ENCODE measurements at places on chromosomes 4 and X.

DNA sequence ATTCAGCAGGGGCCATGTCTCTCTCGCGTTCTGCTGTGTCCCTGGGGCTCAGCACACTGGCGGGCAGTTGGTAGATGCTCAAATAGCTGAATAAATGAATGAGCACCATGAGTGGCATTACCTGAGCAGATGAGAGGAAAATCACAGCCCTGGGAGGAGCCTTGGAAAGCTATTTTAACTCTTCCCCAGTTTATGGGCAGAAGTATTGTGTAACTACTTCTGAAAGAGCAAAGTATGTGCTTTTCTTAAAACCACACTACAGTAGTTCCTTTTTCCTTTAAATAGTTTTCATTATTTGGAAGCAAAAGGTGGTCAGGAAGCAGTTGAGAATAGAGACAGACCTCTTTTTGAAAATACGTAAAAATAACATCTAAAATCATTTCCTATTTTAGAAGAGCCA, 3.0 kb upstream of the PLAC1 start:
- DNase-seq: no peak

DNA sequence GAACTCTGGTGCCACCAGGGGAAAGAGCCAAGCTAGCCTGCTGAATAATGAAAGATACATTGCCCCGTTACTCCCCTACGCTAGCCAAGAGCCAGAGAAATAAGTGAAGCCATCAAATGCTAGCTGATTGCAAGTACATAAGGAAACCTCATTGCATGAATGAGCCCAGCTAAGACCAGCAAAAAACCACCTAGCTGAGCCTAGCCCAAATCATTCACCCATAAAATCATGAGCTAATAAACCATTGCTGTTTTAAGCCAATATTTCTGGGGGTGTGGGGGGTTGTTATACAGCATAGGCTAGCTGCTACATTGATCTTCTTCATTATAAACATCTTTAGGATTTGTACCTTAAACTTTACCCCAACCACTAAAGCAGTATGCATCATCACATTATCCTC, 15.4 kb upstream of the EDNRA start:
- DNase-seq: no peak

- no peak for DNase-seq
Observed at GRCh38 chr4:99705891-99706290, 48.3 kb upstream of the C4orf54 start.

GRCh38 chr4:24256066-24256465, 328.3 kb downstream of the DHX15 start:
- DNase-seq: no peak

DNA sequence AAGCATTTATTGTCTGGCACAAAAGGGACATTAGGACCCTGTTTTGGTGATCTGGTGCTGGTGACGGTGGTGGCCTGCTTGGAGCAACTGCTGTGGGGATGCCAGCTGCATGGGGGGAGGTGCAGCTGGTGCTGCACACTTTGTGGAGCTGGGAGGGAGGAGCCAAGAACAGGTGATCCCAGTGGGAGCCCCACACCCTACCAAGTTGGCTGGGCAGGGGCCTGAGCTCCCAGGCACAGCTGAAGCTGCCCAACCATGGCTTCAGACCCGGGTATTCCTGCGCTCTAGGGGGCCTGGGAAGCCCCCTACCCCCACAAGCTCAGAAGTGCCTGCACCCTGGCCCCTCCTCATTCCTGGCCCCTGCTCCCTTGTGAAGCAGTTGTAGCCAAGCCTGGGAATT, 1512.5 kb downstream of the TECRL start:
- DNase-seq: no peak

DNA sequence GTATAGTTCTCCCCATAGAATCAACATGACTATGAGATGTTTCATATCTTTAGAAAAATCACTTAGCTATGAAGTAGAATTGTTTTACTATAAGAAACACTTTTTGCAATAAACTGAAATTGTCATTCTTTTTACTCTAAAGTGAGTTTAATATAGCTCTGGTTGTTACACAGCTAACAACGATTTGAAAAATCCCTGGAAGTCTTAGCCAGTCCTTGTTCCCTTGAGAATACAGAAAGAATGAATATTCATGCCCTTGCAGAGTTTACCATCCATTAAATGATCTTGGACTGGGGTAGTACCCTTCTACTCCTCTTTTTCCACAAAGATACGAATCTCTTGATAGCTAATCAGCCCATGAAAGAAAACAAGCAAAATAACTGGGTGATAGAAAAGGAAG, 141.8 kb downstream of the JADE1 start:
- no peak for DNase-seq
